ENCODE measurements at places on chromosomes 5 and 9. TPM values are rescaled to one million over a fixed set of nuclear protein-coding genes. Genes with fewer than 3 reads are reported as not detected.

The PRDM9 gene
- polyA plus RNA-seq: not detected

DNA sequence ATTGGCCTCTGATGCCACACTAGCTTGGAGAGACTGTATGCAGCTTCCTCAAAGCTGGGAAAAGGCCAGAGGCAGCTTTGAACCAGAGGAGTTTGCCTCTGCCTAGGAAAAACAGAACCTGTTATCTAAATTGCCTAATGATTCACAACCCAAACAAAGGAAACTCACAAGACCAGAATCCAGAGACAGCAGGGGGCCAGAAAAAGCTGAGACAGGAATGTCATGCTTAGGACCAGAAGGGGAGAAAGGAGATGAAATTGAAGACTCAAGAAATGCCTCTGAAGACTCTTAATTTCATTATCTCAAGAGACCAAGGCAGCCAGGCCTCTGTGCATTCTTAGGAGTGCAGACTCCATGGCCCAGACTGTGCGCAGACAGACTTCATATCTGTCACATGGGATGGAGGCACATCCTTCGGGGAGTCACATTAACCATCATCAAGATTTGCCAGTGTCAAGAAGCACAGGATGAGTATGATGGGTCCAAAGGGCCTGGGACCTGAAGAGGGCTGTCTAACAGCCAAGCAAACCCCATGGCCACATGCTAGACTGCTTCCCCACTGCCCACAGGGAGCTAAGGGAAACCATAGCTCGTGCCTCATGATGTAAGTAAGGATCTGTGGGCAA, 57.3 kb downstream of the ARSB start:
- DNase-seq: no peak

DNA sequence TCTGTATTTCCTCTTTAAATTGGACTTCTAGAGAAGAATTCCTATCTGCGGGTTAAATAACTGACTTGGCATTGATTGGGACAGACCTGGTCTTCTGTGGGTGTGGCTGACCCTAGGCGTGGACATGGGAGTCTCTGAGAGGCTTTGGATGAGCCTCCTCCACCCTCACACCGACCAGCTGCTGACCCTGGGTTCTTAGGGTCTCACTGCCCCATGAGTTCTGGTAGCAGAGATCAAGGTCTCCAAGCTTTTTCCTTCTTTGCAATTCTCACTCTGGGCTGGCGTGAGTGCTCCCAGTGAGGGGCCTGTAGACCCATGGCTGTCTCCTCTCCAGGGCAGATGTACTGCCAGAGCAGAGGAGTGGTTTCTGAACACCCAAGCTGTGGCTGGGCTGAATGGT, 41.6 kb upstream of the PITX1 start:
- no peak for DNase-seq

- DNase-seq: no peak
Observed at GRCh38 chr9:132169672-132170392, 8.0 kb downstream of the NTNG2 start.

The SPACA9 gene
- polyA plus RNA-seq: 13.5 TPM

- no peak for DNase-seq
Observed at GRCh38 chr9:72874344-72874743, 78.5 kb downstream of the ALDH1A1 start.

GRCh38 chr5:90983148-90983547, 400.0 kb downstream of the ARRDC3 start:
- DNase-seq: no peak

The TLR4 gene
- 9.0 TPM for polyA plus RNA-seq

The IL17B gene
- polyA plus RNA-seq: 1.1 TPM

- DNase-seq: no peak
Observed at GRCh38 chr5:142777850-142778249, 7.7 kb downstream of the ARHGAP26 start.

DNA sequence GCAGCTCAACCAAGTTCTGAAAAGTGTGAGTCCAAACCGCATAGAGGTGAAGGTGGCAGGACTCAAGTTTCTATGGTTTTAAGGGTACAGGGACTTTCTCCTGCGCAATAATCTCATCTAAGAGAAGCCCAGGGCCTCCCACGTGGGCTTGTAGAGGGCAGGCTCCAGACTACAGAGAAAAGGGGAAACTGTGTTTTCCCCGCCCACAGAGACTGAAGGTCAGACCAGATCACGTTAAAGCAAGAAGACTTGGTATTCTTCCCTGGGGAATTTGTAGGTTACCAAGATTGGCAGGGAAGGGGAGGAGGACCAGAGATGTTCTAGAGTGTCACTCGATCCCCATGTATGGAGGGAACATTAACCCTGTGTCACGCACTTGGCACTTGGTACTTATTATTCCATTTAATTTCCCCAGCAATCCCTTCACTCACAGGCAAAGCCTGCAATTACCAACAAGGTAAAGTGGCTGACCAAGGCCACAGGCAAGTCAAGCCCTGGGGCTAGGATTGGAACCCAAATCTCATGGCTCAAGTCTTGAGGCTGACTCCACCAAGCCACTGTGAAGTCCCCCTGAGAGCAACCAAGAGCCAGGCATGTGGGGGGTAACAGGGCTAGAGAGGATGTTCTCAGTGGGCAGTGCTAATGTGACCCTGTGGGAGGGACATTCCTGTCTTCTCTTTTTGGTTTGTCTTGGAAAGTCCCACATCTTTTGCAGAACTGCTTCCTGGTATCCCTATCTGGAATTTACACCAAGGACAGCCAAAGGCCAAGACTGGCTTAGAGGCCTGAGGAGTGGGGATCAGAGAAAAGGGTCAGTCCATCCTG, 18.3 kb upstream of the NEK6 start:
- DNase-seq: no peak

The MINAR2 gene
- polyA plus RNA-seq: not detected

The GADD45G gene
- 3.0 TPM for polyA plus RNA-seq

- DNase-seq: no peak
Observed at GRCh38 chr9:68685770-68686169, 19.3 kb upstream of the PIP5K1B start.

GRCh38 chr5:14659821-14660607, 4.5 kb upstream of the OTULIN start:
- DNase-seq: no peak

The MAMDC2 gene
- polyA plus RNA-seq: 7.9 TPM

DNA sequence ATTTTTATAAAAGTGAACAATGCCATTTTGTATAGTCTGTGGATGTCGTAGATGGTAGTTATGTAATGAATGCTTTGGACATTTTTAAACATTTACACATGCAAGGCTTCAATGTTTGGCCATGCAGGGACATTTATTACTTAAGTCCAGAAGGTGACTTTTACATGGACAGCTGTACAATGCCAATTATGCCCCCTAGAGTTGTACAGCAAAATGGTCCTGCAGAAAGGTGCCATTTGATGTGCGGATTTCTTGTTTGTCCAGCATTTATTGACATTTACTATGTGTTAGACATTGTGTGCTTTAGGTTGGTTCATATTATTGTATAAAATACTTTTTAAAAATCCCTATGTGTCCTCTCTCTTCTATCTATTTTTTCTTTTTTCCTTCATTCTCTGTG, 22.5 kb upstream of the COMMD10 start:
- DNase-seq: no peak

The CAMK4 gene
- 9.7 TPM for polyA plus RNA-seq

DNA sequence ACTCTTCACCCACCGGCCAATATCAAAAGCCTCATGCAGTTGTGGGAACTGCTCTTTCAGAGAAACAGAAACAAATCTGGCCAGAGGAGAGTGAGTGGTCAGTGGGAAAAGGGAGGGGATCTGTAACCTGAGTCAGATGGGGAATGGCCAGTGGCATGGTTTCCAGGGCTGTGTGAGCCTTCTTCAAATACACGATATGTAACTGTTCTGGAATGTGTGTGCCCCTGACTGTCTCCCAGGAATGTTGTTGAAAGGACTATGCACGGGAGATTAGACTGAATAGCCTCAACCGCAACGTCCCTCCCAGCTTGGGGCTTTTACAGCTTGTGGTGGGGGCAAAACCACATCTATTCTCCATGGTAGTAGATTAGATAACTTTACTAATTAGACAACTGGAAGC, 60.8 kb downstream of the SH3TC2 start:
- DNase-seq: no peak

GRCh38 chr5:129392681-129393080, 67.4 kb upstream of the ADAMTS19 start:
- DNase-seq: no peak

The CNTLN gene
- 22.5 TPM for polyA plus RNA-seq

The SOWAHA gene
- polyA plus RNA-seq: not detected

- no peak for DNase-seq
Observed at GRCh38 chr9:15867988-15868387, 315.1 kb downstream of the CCDC171 start.

DNA sequence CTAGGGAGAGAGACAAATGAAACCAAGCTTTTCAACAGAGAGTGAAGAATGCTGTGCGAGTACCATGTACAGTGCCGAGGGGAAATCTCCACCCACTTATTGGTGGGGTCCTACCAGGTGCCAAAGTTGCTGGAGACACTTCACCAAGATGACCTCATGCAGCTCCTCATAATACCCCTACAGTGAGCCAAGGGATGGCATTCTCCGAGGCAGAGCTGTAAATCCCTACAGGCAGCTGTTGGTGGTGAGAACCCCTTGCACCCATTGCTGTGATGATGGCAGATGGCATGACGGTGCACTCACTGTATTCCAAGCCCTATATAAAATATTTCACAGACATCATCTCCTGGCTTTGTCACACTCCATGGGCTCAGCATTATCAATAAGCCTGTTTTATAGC, 464.9 kb downstream of the SPOCK1 start:
- DNase-seq: no peak

DNA sequence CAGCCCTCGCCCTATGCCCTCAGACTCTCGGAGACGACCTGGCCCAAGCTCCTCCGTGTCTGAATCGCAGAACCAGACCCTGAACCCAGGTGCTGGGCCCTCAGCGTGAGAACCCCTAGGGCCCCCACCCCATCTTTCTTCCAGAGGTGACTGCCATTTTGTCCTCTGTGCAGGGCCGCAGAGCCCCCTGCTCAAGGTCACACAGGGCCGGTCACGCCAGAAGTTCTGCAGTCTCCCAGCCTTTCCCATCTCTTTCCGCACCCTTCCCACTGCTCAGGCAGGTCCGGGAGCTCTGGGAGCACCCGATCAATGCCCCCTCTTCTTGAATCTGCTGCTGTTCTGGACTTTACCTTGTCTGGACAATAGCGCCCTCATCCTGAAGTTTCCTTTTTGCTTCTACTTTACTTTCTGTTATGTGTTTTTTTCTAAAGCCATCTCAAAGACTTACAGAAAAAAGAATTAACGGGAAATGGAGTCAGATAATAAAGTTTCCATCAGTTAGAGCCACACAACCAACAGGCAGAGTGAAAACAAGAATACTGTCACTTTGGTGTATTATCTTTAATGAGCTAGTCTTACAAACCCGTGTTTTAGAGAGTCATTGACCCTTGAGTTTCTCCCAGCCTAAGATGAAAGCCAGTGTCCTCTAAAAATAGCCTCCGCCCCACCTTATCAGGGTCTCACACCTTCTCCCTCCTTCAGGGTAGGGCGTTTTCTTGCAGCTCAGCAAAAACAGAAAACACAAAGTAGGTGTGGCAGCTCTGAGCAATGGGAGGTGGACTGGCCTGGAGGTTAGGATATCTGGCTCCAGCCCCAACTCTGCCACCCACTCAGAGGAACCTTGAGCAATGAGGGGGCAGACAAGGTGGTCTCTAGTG, 1.8 kb downstream of the TMOD1 start:
- no peak for DNase-seq

DNA sequence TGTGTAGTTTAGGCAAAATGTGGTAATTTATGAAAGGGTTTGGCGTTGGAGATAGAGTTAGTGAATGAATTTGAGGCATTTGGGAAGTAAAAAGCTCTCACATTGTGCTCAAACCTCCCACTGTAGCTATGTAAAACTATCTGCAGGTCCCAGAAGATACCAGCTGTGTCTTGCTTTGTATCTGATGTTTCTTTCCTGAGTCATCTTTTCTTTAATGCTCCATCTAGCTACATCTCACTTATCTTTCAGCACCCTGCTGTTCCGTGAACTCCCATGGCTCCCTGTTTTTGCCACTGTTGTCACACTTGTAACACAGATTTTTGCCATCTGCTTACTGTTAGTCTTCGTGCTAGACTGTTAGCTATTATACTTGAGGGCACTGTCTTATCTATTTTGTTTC, 253.1 kb downstream of the NPR3 start:
- DNase-seq: no peak

DNA sequence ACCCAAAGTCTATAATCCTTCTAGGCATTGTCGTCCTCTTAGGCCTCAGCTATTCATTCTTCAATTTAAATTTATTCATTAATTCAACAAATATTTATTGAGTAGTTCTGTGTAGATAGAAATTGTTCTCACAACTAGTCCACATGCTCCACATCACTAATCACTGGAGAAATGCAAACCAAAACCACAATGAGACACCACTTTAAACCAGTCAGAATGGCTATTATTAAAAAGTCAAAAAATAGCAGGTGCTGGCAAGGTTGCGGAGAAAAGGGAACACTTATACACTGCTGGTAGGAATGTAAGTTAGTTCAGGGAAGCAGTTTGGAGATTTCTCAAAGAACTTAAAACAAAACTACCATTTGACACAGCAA, 51.1 kb upstream of the TNFSF15 start:
- DNase-seq: no peak

The GLRX gene
- polyA plus RNA-seq: 25.8 TPM

GRCh38 chr5:124806373-124807077, 60.1 kb upstream of the ZNF608 start:
- peak; percentile 77 for DNase-seq

The CMYA5 gene
- polyA plus RNA-seq: 8.7 TPM

The DEPDC1B gene
- polyA plus RNA-seq: 15.5 TPM

GRCh38 chr9:112955550-112955949, 56.4 kb downstream of the ZNF883 start:
- DNase-seq: no peak

The IL33 gene
- polyA plus RNA-seq: 89.2 TPM

The PCDHB15 gene
- 9.8 TPM for polyA plus RNA-seq

GRCh38 chr5:157540124-157540523, 35.5 kb downstream of the ADAM19 start:
- no peak for DNase-seq

DNA sequence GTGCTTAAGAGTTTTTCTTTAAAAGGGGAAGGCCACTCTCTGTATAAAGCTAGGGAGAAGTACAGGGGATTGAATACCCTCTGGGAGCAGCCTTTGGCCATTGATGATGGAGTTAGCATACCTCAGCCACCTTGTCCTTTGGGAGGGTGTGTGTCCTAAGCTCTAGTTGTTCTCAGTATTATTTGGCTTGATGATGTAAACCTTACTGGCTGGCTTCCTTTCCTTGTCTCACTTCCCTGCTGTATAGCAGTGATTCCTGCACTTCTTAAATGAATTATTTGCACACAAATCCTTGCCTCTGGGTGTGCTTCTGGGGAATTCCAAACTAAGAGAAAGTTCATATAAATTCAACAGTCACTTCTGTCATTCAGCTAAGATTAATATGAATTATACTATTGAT, 234.9 kb upstream of the RIOK2 start:
- DNase-seq: no peak

The SLC6A3 gene
- 1.3 TPM for polyA plus RNA-seq

- peak; percentile 79 for DNase-seq
Observed at GRCh38 chr9:95316794-95317118, 753 bp downstream of the FANCC start.

The SMC5 gene
- 42.7 TPM for polyA plus RNA-seq

DNA sequence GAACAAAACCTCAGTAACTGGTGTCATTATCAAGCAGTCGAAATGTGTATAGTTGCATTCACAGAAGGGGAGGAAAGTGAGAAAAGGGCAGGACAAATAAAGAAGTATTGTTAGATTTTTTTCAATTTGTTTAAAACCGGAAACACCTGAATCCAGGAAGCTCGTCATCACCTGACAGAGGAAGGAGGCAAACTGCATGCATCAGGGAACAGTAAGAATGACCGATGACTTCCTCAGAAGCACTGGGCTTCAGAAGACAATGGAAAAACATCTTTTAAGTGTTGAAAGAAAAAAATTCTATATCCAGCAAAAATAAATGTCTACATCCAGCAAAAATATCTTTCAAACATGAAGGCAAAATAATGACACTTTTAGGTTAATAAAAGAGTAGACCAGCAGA, 29.5 kb downstream of the PLEKHG4B start:
- no peak for DNase-seq

The TRPM3 gene
- 1.1 TPM for polyA plus RNA-seq

Measured in right lung (tissue), 10 donors.